ENCODE measurements at places on chromosomes 5 and 9.
A peak's percentile ranks its signal among the peaks of the same experiment; 100 is the strongest.

DNA sequence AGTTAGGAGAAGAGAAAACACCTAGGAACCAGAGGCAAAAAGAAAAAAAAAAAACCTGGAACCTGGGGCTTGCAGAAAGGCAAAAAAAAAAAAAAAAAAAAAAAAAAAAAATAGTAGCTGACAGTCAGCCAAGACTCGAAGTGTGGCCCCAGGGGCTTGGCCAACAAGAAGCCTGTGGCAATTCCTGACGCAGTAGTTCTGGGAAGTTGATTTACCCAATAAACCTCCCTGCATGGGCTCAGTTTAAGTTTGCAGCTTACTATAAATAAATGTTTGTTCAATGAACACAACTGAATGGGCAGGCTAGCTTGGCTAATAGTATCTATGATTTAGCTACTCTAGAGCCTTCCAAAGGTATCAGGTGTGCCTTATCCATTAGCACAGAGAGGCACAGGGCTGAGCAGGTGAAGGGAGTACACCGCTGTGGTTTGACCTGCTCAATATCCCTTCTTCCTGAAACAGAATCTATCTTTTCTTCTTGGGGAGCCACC is 21.3 kb upstream of the GLRX start:
- no peak for DNase-seq

DNA sequence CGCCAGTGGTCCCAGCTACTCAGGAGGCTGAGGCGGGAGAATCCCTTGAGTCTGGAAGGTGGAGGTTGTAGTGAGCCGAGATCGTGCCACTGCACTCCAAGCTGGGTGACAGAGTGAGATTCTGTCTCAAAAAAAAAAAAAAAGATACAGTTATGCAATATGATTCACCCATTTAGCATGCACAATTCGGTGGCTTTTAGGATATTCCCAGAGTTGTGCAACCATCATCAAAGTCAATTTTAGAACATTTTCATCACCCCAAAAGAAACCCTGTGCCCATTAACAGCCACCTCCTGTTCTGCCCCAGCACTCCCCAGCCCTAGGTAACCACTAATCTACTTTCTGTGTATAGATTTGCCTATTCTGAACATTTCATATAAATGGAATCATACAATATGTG is 4.3 kb upstream of the DHFR start:
- DNase-seq: no peak

GRCh38 chr9:13186091-13186490 is 93.4 kb downstream of the MPDZ start:
- DNase-seq: no peak

GRCh38 chr9:95508968-95509850 is 7.6 kb downstream of the PTCH1 start:
- DNase-seq: peak; percentile 79

GRCh38 chr9:5231212-5231611 is at the start of gene INSL4:
Gene INSL4 (plus strand): TSS chr9:5231419. CDS start chr9:5231524, 105 bp downstream.
- DNase-seq: no peak

DNA sequence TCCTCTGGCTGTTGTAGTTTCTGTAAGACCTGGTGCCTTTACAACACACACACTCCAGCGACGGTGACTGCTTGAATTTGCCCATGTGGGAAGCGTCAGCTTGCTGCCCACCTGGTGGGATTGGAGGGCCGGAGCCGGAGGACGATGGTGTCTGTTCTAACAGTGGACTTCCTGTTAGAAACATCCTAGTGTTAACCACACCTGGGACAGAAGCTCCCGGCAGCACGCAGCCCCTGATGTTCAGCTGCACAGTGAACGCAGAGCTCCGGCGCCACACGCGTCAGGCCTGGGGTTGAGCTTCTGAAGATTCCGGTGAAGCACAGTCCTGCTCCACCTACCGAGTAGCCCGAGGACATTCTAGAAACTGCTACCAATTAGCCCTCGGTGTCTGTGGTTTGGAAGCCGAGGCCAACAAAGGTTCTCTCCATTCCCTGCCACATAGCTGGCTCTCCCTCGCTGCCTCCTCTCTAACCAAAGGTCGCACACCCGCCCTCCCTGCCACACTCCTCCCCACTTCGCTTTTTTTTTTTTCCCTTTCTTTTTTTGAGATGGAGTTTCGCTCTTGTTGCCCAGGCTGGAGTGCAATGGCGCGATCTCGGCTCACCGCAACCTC is 14.4 kb downstream of the PMPCA start:
- no peak for DNase-seq

- no peak for DNase-seq
Observed at GRCh38 chr9:121232251-121232650, 30.6 kb upstream of the RAB14 start.

- no peak for DNase-seq
Observed at GRCh38 chr9:78400496-78400895, 103.6 kb downstream of the PSAT1 start.

- DNase-seq: no peak
Observed at GRCh38 chr9:1941989-1942388, 73.2 kb upstream of the SMARCA2 start.

DNA sequence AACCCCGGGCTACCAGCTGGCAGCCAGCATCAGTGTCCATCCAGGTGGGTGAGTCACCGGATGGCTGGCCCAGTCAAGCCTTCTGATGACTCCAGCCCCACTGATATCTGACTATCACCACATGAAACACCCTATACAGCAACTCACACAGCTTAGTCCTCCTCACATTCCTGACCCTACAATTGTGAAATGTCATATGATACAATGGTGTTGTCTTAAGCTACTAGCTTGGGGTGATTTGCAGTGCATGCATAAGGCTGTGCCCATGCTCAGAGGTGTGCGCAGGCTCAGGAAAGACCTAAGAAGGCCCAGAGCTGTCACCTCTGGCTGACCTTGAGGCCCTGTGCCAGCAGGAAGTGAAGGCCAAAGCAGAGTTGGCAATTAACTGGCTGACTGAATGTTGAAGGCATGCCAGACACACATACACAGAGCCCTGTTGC is 21.5 kb upstream of the SEMA4D start:
- DNase-seq: no peak

- no peak for DNase-seq
Observed at GRCh38 chr9:106896695-106897094, 33.7 kb downstream of the ZNF462 start.

DNA sequence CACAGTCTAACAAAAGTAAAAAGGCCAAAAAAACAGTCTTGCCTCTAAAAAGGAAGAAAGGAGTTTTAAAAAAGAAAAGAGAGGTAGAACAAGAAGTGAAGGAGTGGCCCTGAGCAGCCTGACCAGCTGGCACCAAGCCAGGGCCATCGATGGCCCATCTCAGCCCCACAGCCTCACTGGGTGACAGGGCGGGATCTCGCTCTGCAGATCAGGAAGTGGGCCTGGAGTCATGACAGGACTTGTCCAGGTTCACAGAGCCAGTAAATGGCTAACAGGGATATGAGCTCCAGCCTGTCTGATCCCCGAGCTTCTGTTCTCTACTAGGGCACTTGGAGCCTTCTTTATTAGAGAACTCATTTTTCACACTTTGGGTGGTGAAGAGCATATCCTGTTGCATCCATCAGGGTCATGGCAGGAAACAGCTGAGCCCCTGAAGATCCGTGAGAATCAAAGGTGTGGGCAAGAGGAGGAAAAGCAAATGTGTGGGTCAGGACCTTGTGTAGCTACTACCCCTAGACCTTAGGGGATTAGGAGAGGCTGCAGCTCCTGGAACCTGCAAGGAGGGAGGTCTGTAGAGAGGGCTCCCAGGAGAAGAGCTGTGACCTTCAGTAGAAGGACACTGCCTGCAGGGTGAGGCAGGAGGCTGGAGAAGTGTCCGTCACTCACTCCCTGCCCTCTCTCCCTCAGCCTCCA is 299.0 kb upstream of the MSX2 start:
- no peak for DNase-seq

GRCh38 chr5:116242343-116242742 is 157.5 kb downstream of the COMMD10 start:
- no peak for DNase-seq

DNA sequence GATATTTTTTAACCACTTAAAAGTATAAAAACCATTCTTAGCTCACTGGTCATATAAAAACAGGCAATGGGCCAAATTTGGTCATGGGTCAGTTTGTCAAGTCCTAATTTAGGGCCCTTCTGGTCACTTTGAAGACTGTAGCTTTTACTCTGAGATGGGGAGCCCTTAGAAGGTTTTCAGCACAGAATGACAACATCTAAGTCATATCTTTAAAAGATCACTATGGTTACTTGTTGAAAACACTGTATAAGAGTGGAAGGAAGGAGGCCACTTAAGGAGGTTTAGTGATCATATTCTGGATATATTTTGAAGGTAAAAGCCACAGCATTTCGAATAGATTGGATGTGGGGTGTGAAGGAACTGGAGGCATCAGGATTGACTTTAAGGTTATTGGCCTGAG is 76.7 kb downstream of the STRBP start:
- DNase-seq: no peak

DNA sequence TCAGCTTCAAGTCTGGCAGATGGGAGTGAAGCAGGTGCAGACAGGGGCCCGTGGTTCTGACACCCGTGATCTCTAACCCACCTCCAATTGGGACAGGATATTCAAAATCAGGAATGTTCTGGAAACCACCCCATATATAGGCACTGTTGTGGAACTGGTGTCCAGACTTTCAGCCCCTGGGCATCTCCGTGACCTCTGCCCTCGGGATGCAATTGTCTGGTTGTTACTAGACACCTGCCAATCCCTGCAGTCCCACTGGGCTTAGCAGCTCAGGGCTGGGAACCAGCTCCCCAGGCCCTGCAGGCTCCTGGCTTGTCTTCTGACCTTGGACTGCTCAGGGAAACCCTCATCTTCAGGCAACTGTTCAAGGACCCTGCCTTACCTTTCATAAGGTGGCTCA is 38.8 kb downstream of the NTNG2 start:
- no peak for DNase-seq

DNA sequence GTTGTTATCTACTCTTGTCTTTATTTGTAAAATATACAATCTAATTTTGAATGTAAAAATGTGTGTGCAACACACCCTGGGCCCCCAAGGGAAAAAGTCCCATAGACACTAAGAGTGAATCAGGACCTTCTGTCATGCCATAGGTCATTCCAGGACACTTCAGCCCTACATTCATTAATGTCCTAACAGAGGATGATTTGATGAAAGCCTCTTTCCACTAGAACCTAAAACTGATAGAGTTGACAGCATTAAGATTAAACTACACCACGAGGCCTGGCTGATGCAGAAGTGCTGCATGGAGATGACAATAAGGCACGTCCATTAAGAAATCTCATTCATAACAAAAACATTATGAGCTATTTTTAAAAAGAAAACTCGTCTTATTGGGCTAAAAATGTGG is 46.2 kb downstream of the FRMD3 start:
- no peak for DNase-seq

DNA sequence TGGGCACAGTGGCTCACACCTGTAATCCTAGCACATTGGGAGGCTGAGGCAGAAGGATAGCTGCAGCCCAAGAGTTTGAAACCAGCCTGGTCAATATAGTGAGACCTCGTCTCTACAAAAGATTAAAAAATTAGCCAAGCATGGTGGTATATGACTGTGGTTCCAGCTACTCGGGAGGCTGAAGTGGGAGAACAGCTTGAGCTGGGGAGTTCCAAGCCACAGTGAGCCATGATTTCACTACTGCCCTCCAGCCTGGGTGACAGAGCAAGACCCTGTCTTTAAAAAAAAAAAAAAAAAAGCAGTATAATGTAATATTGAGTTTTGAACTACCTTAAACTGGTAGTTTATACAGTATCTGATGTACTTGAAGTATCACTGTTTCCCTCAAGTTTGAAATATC is 358.4 kb downstream of the EBF1 start:
- DNase-seq: no peak

DNA sequence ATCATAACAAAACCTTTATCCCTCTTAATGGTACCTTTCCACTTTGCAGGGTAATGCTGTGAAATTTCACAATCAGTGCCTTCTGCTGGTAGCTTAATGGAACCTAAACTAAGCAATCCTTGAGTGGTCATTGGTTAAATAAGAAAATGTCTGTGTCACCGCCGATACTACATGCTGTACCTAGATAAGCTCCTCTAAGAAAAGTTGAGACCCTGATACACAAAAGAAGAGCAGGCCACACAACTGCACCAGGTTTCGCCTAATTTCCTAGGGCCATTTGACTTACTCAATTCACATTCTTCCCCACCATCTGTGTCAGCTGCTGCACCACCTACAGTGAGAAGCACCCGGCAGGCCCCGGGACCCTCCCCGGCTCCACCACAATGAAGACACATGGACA is 9.0 kb upstream of the EDF1 start:
- no peak for DNase-seq

DNA sequence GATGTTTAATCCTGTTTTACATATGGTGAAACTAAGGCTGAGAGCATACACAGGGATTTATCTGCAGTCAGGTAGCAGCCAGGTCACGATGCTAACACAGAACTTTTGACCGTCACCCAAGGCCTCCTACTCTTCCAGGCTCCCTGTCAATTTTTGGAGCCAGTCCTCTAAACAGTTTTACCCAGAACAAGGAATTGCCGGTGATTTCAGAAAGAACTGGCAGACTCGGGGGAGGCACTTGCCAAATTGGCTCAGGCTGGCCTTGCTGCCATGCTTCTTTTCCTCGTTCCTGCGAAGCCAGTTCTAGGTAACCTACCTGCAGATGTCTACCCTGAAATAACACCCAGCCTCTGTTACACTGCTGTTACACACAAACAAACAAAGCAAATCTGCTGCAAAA is 21.2 kb downstream of the GRIA1 start:
- DNase-seq: no peak

GRCh38 chr9:2132484-2133082 is 117.4 kb downstream of the SMARCA2 start:
- peak; percentile 17 for DNase-seq

DNA sequence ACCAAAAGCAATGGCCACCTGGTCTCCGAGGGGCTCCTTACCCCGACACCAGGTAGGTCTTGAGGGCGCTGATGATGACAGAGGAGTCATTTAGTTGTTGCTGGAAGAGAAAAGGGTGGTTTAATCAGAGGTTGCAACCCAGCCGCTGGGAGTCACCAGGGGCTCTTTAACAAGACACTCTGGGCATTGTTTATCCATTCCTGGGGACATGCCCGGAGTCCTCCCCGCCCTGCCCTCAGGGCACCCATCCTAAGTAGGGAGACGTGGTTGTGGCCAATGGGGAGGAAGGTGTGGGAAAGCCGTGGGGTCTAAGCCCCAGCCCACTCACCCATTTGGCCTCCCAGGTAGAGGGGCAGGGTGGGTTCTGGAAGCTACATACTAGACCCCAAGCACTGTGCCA is 3.1 kb downstream of the PTGES2 start:
- DNase-seq: no peak

DNA sequence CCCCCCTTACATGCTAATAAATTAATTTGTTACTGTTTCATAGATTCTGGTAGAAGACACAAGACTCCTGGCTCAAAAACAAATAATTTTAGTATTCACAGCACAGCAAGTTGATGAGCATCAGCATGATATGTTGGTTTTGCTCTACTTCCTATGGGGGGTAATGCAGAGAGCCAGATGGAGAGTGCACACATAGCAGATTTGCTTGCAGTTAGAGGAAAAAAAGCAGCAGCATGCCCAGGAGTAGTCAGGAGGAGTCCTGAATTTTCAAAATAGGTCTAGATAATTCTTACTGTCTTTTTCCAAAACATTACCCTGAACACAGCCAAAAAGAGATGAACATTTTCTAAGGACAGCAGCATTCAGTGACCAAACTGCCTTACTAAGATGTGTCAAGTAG is 261.3 kb downstream of the COX7C start:
- DNase-seq: no peak
